OCI-LY7 (cell line): ENCODE measurements at places on chromosomes 12 and 14.

DNA sequence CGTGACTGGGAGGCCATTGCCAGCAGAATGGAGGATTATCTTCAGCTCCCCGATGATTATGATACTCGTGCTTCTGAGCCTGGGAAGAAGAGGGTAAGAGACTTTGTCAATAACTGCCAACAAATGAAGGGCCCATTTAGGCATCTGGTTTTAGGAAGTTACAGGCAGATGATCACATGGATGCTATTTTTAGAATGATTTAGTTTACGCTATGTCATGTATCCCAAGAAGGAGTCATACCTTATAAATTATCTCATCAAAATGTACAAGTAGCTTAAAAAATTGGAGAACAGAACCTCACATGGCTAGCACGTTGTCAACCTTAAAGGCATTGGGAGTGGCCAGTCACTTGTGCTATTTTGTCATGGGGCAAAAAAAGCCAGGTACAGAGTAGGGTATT lies 46.7 kb downstream of the PROX2 start:
- DNase-seq = no peak

- DNase-seq = no peak
Measured at GRCh38 chr14:102785595-102785963, 8.3 kb downstream of the TRAF3 start.

- DNase-seq = no peak
Measured at GRCh38 chr12:90129366-90130030, 420.9 kb upstream of the ATP2B1 start.

GRCh38 chr12:64473176-64473575 lies 21.3 kb downstream of the TBK1 start:
- DNase-seq = no peak

DNA sequence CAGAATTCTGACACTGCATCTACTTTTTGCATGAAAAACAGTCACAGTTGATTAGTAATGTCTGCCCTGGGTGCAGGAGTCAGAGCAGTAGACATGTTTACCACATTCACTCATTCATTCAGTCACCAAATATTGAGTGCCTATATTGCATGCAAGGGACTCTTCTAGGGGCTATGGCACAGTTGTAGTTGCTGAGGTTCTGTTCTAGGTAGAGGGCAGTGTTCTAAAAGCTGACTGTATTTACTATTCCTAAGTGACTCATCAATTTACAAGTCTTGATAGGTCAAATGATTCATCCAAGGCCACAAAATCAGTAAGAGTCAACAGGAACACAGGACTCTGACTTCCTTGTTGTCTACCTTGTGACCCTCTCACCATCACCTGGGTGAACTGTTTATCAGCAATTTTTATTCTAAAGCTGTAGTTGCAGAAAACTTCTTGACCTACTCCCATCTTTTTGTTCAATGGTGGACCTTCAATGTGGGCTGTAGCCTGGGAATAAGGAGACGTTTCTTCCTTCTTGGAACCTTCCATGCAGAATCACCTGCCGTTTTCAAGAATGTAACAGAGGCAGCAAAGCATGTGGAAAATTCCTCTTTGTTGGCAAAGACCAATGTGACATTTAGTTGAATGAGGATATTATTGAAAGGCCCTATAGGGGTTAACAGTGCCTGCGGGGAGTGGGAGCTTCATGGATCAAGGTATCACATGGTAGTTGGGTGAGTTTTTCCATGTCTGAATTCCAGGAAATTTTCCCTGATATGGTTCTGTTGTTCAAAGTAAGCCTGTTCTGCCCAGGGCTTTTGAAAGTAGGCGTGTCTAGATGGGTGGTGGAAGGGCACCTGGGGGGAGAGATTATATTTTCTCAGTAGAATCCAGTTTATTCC lies 223.2 kb downstream of the KTN1 start:
- no peak for DNase-seq

DNA sequence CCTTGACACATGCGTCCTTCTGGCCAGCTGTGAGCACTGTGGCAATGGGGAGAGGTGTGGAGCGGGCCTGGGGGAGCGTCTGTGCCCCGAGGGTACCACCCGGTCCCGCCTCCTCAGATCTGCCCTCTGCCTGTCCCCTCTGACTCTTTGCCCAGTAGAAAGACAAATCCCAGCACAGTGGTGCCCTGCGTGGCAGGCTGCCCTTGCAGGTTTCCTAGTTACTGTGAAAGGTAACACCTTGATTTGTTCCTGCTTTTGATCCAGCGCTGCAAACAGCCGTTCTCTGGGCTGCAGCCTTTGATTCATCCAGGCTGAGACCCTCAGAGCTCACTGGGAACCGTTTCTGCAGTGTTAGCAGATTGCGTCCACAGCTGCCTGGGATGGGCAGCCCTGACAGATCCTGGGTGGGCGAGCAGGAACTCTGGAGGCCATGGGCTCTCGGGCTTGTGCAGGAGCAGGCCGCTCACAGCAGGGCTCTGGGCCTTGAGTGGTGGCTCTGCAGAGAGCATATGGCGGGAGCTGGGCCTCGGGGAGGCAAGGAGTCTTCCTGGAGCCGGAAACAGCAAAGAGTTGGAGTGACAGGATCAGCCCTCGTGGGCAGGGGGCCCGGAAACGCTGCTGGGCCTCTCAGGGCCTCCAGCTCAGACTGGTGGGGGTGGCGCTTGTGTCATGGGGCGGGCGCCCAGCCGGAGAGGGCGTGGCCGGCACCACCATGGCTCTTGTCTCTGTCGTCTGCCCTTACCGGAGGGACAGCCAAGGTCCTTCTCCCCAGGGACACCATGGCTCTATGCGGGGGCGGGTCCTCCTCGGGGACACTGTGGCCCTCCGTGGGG lies 16.6 kb downstream of the FBRSL1 start:
- DNase-seq = no peak
